Mesothelial cell of epicardium (in vitro differentiated cells): ENCODE measurements at places on chromosomes 3 and 15.

DNA sequence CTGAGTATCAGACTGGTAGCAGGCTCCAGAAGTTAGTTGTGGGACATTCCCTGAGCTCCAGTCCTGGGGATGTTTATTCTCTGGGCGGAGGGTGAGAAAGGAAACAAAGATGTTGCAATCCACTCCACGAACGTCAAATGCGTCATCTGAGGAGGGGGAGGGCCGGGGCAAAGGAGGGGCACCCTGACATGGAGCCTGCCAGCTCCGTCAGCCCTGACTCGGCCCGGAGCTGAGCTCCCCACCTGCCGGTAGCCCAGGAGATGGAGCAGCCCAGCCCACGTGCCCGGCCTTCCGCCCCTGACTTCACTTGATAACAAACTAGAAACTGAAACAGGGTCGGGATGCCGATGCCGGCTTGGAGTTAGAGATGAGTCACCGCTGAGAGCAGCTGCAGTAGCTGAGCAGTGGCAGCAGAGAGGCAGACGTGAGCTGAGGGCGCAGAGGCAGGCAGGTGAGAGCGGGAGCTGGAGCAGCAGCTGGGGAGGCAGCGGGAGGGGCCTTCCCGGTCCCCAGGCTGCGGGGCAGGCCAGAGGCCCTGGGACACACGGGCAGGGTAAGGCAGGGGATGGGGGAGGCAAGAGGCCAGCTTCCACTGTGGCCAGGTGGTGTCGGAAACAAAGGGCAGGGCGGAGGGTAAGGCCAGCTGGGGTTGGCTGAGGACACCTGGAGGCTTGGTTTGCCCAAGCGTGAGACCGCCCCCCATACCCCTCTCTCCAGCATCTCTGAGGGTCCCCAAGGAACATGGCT, at the start of gene ISG20:
Gene ISG20 (plus strand): TSS at position 391 of the 747 bp plus-strand sequence. CDS start 351 bp downstream, at position 742.
- peak; percentile 48 for DNase-seq

DNA sequence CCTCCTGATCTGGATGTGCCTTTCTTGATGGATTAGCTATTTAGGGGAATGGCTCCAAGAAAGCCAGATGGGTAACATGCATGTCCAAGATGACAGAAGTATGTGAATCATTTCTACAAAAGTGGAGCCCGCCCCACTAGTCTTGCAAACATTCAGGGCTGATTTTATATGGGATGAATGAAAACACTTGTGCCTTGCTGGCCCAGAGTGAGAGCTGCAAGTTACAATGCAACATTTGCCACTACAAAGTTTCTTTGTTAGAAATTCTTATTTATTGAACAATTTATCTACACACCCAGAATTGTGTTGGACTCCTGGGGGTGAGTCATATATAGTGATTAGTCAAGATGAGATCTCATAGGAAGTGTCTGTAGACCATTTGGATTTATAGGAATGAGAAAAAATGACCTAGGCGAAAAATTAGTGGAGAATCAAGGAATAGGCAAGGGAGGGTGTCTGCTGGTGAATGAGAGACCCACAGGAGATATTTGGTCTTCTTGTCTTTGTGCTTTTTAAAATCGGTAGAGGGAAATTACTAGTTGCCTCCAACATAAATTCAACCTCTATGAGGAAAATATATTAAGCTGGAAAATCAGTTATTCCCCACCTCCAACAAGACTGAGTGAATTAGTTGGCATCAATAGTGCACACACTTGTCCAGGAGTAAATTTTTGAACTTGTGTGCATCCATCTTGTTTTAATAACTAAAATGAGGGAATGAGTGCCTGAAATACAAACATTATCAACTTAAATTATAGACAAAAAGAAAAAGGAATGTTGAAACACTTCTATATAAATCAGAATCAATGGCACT, 53.5 kb upstream of the DCBLD2 start:
- DNase-seq = no peak

DNA sequence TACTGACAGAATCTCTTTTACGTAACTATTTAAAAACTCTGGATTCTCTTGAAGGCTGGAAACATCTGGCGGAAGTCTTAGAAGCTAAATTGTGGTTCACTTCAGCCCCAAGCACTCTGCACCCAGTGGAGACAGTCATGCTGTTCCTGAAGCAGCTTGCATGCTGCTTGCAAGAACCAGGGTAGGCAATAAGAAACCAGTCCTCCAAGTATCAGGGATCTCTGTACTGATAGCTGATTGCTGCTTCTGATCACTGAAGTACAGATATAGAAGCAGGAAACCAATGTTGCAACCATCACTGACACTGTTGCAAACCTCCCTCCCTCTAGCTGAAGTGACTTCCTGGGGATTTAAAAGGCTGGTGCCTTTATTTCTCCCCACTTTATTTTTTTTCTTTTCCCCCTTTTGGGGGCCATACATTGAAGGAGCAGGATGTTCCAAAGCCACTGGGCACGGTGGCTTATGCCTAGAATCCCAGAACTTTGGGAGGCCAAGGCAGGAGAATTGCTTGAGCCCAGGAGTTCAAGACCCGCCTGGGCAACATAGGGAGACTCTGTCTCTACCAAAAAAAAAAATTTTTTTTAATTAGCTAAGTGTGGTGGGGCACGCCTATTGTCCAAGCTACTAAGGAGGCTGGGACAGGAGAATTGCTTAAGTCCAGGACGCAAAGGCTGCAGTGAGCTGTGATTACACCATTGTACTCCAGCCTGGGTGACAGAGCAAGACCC, 15.3 kb downstream of the SPCS1 start:
- no peak for DNase-seq

GRCh38 chr3:45549961-45550360, 44.6 kb upstream of the LIMD1 start:
- DNase-seq = no peak

DNA sequence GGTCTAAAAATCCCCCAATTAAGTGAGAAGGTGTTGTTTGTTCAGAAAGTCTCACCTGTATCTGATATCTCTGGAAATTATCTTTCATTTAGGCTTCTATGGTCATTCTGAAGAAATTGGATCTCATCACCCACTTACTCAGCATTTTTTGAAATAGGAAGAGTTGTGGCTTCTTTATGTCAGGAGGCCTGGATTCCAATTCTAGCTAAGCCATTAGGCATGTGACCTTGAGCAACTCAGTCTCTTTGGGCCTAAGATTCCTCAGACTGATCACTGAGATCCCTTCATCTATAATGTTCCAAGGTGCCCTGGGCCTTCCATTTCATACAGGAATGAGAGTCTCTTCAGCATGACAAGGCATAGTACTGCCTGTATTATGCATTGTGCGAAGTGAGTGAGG, 70.3 kb downstream of the ARHGEF26 start:
- no peak for DNase-seq

- no peak for DNase-seq
Observed at GRCh38 chr3:29746163-29746760, 465.4 kb downstream of the RBMS3 start.

DNA sequence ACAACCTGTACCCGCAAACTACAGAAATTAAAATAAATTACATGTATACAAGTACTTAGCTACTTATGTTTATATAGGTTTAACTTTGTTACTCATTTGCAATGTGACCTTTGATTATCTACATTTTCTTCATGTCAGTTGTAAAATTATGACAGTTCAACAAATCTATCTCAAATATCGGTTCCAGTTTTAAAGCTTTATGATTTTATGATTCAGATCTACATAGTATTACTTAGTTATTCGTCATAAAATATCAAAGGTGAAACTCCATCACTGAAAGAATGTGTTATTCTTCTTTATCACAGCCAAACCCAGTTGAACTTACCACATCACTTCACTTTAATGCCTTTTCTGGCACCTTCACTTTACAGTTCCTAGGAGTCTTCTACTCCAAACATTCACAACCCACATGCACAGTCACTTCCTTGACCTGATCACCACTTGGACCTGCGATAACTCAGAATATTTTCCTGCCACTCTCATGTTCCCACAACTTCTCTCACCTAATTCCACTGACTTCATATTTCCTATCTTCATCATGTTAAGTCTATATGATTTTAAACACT, 47.2 kb downstream of the SLITRK3 start:
- DNase-seq = no peak
